Activated T-cell treated with anti-CD3 and anti-CD28 coated beads, Interleukin-2, amount 50 U/mL, for 48 hours (primary cell): ENCODE measurements at places on chromosomes 4 and X.
A peak's percentile ranks its signal among the peaks of the same experiment; 100 is the strongest.

DNA sequence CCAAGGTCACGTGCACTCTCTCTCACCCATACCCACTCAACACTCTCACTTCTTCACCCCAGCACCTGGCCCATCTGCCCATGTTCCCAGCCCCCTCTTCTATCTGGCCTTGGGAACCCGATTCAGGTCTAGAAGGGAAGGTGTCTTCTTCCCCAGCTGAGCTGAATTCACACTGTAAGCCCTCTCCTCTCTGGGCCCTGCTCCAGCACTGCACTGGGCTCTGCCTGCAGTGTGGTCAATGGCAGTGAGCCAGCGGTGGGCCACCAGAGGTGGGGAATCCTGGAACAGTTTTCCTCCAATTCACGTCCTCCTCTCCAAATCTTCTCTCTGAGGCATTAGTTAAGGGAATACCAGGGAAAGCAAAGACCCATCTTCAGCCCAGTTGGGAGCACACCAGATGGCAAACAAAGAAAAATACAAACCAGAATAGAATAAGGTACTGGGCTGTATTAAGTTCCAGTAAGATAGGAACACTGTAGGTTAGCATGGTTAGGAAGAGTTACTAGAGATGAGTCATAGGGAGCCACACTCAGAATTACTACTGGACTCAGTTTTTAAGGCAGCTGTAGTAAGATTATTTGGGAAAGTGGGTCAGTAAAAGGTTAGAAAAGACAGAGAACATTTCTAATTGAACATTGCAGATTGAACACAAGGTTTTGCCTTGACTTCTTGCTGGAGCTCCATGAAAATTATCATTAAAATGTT lies 5.0 kb downstream of the AWAT2 start:
- no peak for DNase-seq

- no peak for DNase-seq
Observed at GRCh38 chr4:111400741-111401140, 744.5 kb upstream of the FAM241A start.

- no peak for DNase-seq
Observed at GRCh38 chrX:39311646-39312045, 510.4 kb downstream of the MID1IP1 start.

DNA sequence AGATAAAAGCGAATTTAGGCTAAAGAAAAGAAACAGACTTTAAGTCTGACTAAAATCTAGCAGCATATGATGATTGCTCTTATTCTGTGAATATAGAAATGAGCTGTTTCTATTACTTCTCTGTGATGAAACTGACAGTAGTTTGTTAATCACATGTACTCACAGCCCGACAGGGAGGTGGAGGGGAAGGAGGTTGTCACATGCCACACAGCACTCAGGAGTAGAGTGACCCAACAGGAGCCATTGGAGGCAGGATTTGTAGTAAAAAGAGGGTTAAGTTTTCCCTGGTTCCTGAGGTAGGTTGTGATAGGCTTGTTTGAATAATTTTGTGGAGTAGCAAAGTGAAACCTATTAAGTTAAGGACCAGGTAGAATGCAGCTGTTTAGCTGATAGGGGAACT lies 495.9 kb downstream of the CENPC start:
- no peak for DNase-seq

DNA sequence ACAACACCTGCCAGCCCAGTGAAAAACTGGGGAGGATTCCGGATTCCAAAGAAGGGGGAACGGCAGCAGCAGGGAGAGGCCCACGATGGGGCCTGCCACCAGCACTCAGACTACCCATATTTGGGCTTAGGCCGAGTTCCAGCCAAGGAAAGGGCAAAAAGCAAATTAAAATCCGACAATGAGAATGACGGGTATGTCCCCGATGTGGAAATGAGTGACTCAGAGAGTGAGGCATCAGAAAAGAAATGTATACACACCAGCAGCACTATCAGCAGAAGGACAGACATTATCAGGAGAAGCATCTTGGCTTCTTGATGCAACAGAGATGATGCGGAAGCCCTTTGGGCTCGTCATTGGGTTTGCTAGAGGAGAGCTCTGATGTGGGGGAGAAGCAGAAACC lies 62.4 kb downstream of the JADE1 start:
- no peak for DNase-seq

DNA sequence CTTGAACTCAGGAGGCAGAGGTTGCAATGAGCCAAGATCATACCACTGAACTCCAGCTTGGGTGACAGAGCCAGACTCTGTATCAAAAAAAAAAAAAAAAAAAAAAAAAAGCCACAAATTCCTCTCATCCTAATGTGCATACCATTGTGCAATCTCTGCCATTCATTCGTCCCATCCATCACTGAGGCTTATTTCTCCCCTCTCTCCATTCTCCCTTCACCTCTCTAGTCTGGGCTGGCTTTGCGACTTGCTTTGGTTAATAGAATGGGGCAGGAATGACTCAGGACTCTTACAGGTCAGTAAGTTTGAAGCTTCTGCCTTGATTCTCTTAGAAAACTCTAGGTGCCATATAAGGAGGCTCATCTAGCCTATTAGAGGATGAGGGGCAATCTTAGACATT lies 60.3 kb upstream of the DDX3X start:
- no peak for DNase-seq

GRCh38 chrX:24423960-24424359 lies 41.1 kb upstream of the PDK3 start:
- no peak for DNase-seq

GRCh38 chr4:53040459-53040815 lies 178.3 kb downstream of the RASL11B start:
- DNase-seq, result no peak

GRCh38 chr4:138298866-138299265 lies 56.7 kb upstream of the SLC7A11 start:
- DNase-seq, result no peak

GRCh38 chr4:124135409-124135813 lies 577.1 kb downstream of the ANKRD50 start:
- no peak for DNase-seq

DNA sequence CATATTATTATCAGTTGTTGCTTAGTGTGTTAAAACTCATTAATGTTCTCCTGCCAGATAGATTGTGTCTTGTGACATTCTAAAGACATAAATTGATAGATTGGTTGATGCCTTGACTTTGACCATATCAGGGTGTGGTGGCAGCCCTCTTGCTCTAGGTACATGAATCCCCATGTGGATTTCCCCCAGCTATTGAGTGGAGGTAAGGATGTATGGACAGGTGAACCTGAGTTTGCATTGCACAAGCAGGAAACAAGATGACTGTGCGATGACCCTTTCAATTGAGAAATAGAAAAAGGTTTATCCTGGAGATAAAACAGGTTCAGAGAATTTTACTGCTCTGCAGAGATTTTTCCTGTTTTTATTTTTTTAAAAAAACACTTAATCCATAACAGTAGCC lies 619.2 kb downstream of the SPRY1 start:
- no peak for DNase-seq

- no peak for DNase-seq
Observed at GRCh38 chr4:47287735-47288134, 175.8 kb downstream of the COMMD8 start.

- DNase-seq, result no peak
Observed at GRCh38 chr4:98969878-98970785, 25.4 kb upstream of the METAP1 start.

- DNase-seq, result no peak
Observed at GRCh38 chr4:163245044-163245728, 78.5 kb upstream of the NAF1 start.

DNA sequence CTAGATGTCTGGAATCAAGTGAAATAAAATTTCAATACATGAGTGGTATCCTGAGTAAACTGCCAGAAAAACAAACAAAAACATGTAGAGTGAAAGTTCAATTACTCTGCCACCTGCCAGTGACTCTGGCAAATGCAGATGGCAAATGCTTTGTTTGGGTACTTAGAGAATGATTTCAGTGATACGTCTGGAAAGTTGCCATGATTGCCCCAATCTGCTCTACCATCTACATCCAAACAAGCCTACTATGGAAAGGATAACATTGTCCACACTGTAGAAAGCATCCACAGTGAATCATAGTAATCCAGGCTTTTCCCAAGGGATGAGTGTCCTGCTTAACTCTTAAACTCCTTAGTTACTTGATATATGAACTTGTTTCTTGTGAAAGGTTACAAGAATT lies 3.4 kb downstream of the SPATA4 start:
- DNase-seq, result no peak

DNA sequence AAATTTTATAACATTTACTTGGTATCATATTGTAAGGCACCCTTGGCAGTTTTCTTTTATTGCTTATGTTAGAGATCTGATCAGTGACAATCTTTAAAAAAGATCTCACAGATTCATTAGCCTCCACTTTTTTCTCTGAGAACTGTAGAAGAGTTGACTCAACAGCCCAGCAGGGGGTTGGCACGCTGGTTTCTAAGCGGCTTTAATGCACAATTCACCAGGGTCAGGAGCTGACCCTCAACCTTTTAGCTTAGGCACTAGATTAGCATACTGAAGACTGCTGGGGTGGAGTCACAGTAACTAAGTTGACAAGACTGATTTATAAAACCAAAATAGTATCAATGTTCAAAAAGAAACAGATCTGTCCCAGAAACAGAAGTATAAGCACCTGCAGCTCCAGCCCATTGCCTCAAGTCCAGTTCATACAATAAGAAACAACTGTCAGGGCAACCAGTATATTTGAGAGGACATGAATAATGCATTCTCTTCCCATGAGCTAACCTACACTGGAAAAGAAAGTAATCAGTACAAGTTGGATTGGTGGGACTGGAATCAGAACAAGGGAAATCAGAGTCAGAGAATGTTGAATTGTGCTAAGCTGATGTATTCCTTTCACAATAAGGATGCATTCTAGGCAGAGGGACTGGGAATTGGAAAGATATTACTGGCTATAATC lies 77.6 kb downstream of the PDE5A start:
- DNase-seq, result no peak

GRCh38 chr4:5916229-5916628 lies 23.3 kb upstream of the CRMP1 start:
- DNase-seq, result no peak

DNA sequence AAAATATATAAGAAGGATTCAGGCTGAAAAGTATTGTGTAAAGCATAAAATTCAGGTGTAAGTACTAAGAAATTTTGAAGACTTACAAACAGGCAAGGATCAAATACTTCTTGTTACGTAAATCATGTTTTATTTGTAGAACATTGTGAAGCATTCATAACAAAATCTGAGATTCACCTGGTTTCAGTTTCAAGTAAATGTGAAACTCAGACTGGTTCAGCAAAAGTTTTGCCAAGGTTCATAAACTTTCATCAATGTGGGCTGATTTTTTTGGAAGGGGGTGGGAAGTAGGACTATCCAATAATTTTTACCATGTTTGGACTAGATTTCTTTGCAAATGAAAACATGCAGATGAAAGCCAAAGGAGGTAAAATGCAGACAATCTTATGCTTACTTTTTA lies 527.7 kb downstream of the ANKRD50 start:
- DNase-seq, result no peak

- no peak for DNase-seq
Observed at GRCh38 chrX:122113376-122113775, 1066.0 kb downstream of the GLUD2 start.

DNA sequence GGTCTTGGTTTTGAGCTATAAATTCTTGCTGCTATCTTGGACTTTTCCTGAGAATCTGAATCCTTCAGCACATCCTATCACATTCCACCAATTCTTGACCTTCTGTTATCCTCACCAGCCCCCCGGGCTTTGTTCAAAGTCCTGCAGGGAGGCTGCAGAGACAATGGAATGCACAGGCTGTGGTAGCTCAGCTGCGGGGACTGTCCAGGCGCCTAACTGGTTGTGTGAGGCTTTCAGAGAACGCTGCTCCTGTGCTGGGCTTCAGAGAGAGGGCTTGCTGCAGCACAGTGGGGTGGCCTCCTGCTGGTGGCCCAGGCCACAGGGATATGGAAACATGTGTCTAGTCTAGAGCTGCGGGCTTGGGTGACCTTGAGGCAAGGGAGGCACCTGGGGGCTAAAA lies 196.3 kb upstream of the GATB start:
- no peak for DNase-seq

DNA sequence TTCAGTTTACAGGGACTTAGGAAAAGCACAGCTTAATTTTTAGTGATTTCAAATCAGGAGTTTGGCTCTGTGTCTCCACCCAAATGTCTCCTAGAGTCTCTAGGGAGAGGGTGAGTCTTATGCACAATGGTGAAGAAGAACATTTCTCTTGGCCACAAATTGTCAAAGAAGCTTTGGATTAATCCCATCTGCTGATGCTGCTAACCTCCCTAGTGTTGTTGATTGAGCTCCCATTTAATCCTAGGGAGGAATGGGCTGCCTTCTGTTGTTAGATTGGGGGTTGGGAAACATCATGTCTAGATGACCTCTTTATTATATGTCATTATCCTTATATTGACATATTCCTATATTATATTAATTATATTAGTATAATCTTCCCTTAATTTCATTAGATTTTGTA lies 50.0 kb upstream of the PASD1 start:
- DNase-seq, result no peak

DNA sequence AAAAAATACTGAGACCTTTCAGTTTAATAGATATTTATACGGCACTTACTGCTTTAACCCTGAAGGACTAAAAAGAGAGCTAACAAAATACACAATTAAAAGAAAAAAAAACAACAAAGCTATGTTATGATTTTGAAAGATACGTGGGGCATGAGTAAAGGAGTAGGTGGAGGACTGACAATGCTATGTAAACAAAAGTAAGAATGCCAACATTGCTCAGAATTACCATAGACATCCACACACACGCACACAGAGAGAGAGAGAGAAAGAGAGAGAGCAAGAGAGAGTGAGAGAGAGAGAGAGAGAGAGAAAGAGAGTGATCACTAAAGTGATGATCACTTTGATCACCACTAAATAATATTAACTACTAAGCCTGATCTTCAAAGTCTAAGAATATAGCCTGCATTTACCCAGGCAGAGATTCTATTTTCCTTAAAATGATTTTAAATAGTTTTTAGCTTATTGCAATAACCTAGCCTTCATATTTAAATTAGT lies 313.9 kb upstream of the SPANXN4 start:
- no peak for DNase-seq

DNA sequence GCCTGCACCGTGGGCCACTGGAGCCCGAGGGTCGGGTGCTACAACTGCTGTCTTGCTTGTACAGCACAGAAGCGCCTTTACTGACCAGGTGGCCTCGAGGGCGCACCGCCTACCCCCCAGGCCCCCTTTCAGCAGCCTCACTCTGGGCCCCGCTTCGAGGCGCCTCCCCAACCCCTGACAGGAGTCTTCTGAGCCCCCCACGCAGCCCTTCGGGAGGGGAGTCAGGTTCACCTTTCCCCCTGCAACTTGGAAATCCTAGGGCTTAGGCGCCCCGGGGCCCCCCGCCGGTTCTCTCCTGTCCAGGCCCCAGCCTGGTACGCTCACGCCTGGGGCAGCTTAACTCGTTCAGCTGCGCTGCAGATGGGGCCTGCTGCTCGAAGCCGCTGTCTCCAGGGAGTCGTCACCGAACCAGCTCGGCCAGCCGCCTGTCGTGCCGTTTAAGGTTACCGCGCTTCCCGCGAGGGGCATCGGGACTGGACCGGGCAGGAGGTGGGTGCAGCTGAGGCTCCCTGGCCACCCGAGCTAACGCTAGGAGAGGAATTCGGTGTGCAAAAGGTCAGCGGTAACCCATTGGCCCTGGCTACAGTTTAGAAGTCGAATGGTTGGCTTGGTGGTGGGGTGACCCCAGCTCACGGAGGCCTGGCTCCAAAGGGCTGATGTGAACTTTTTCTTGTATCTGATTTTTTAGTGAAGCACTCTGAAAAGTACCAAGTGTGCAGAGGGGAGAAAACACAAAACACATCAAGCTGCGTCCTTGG lies 58.9 kb upstream of the BCOR start:
- peak; percentile 25 for DNase-seq
